Activated T-cell treated with anti-CD3 and anti-CD28 coated beads, Interleukin-2, amount 50 U/mL, for 24 hours (primary cell): ENCODE measurements at places on chromosomes 7 and 10.

GRCh38 chr7:13920053-13920697 is 69.3 kb downstream of the ETV1 start:
- no peaks in the 10 kb centered on the region for H3K36me3 ChIP-seq
- H3K27ac ChIP-seq = no peak overlapping the region
- H3K4me1 ChIP-seq = peaks cover 1% of the 10 kb centered on the region
- no peak for DNase-seq

DNA sequence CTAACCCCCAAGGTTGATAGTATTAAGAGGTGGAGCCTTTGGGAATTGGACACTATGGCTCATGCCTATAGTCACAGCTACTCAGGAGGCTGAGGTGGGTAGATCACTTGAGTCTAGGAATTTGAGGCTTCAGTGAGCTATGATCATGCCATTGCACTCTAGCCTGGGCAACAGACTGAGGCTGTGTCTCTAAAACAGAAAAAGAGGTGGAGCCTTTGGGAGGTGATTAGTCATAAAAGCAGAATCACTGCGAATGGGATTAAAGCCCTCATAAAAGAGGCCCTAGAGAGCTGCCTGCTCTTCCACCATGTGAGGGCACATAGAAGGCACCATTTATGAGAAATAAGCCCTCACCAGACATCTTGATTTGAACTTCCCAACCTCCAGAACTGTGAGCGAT is 81.9 kb downstream of the SKAP2 start:
- H3K4me3 ChIP-seq = no peak overlapping the region
- no peaks in the 10 kb centered on the region for H3K36me3 ChIP-seq
- no peaks in the 10 kb centered on the region for H3K27me3 ChIP-seq
- no peak for DNase-seq
- no peak overlapping the region for H3K27ac ChIP-seq

DNA sequence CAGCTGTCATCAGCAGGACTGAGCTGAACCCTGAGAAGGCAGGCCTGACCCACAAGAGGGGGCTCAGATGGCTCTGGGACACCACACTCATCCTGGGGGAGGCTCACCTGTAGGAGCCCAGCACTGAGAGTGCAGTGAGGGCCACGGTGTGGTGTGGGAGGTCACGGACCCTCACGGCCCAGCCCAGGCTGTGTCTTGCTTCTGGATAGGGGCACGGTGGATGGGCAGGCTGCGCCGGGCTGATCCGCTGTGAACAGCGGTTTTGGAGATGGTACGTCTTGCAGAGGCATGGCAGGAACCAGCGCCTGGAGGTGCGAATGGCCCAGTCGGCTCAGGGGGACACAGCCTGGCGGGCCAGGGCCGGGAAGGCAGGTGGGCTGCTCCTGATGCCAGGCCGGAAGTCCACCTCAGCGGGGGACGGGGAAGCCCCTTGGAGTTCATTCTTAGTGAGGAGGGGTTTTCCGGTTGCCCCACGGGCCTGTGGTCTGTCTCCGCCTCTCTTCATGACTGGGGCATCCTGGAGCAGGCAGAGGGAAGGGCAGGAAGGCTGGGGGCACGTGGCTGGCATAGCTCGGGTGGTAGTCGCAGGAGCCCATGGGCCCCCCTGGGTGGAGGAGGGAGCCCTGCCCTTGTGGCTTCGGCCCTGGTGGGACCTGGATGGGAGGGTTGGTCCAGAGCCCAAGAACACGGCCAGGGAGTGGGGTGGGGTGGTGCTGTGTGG is 112.5 kb downstream of the UNCX start:
- H3K36me3 ChIP-seq = no peaks in the 10 kb centered on the region
- no peak for DNase-seq
- no peak overlapping the region for H3K27ac ChIP-seq
- H3K4me1 ChIP-seq = no peaks in the 10 kb centered on the region
- H3K27me3 ChIP-seq = peaks cover 22% of the 10 kb centered on the region
- no peak overlapping the region for H3K4me3 ChIP-seq

DNA sequence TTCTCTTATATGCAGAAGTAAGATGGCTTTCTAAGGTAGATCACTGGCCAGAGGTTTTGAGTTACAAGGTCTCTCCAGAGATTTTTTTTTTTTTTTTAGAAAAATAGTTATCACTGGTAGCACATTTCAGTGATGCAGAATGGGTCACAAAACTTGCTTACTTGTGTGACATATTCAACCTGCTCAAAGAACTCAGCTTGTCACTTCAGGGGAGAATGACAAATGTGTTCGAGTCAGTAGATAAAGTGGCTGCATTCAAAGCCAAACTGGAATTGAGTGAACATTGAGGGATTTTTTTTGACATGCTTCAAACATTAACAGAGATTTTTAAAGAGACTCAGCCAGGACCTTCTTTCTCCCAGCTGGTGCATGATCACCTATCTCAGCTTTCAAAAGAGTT is 33.4 kb downstream of the PHTF2 start:
- peak overlapping the region; percentile 17 for H3K27ac ChIP-seq
- DNase-seq = no peak
- H3K27me3 ChIP-seq = no peaks in the 10 kb centered on the region
- H3K4me1 ChIP-seq = peaks cover 57% of the 10 kb centered on the region
- peaks cover 2% of the 10 kb centered on the region for H3K36me3 ChIP-seq
- no peak overlapping the region for H3K4me3 ChIP-seq
